Caco-2 (cell line): ENCODE measurements at places on chromosomes 2 and 18. TPM values are rescaled to one million over a fixed set of nuclear protein-coding genes. Genes with fewer than 3 reads are reported as not detected.

- no peak overlapping the region for H3K4me3 ChIP-seq
- H3K4me1 ChIP-seq, result no peaks in the 10 kb centered on the region
- no peak overlapping the region for H3K27ac ChIP-seq
- H3K36me3 ChIP-seq, result no peaks in the 10 kb centered on the region
Measured at GRCh38 chr18:7224198-7224597, 6.7 kb upstream of the LRRC30 start.

DNA sequence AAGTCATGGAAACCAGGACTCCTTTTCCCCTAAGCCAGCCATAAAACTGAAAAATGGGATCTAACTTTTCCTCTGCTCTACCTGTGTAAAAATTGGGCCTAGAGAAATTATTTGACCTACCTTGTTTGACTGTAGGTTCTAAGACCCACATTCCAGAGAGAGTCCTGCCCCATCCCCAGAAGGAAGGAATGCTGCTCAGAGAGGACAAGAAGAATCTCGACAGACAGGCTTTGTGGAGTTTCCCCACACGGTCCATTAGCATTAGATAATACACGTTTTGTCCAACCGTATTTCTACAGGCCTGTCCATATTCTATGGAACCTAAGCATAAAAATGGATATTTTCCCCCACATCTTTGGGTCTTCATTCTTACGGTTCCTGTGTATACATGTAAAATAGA is 403.3 kb downstream of the METTL4 start:
- H3K4me1 ChIP-seq, result peaks cover 43% of the 10 kb centered on the region
- H3K4me3 ChIP-seq, result no peak overlapping the region
- peak overlapping the region; percentile 68 for H3K27ac ChIP-seq
- H3K36me3 ChIP-seq, result no peaks in the 10 kb centered on the region
- H3K27me3 ChIP-seq, result no peaks in the 10 kb centered on the region; the same call in 1 of the 2 replicates
- DNase-seq, result peak; percentile 53

DNA sequence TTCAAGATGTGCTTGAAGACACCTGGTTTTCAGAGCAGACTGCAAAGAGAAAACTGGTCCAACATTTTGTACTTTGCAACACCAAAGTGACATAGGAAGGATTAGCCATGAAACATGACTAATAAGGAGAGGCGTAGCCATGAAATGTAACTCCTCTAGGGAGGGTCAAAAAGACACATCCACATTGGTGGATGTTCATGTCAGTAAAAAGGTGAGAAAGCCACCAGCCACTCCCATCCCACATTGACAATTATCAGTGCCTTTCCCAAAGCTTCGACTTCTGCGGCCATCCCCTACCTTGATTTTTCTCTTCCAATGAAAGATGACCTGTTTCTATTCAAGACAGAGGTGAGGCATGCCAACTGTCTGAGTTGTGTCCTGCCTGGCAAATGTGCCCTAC is 223.2 kb downstream of the ALK start:
- no peak overlapping the region for H3K27ac ChIP-seq
- DNase-seq, result no peak
- H3K4me3 ChIP-seq, result no peak overlapping the region
- no peaks in the 10 kb centered on the region for H3K36me3 ChIP-seq

GRCh38 chr2:231522418-231523180 is 7.6 kb downstream of the NMUR1 start:
- H3K36me3 ChIP-seq, result no peaks in the 10 kb centered on the region
- no peak overlapping the region for H3K27ac ChIP-seq
- DNase-seq, result no peak

- no peak overlapping the region for H3K4me3 ChIP-seq
- no peak for DNase-seq
- H3K27me3 ChIP-seq, result no peaks in the 10 kb centered on the region
- H3K27ac ChIP-seq, result no peak overlapping the region
- H3K36me3 ChIP-seq, result no peaks in the 10 kb centered on the region
Measured at GRCh38 chr2:54073796-54074195, 41.6 kb upstream of the ACYP2 start.

DNA sequence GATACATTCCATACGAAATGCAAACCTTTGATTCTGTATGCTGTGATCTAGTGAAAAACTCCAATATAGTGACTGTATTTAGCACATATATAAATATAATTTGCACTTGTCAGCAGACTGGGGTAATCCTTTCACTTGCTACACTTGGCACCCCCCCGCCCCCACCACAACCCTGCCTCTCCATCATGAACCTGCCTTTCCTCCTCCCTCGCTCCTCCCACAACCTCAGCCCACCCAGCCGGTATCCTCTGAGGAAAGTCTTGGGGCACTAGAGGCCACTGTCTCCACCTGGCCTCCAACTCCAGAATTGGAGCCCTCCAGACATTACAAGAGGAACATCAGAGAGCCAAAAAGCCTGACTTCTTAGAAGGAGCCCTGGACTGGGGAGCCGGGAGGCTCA is 196.3 kb downstream of the LOXHD1 start:
- H3K27me3 ChIP-seq, result no peaks in the 10 kb centered on the region
- H3K27ac ChIP-seq, result no peak overlapping the region
- no peak for DNase-seq
- H3K4me3 ChIP-seq, result no peak overlapping the region
- H3K4me1 ChIP-seq, result no peaks in the 10 kb centered on the region

DNA sequence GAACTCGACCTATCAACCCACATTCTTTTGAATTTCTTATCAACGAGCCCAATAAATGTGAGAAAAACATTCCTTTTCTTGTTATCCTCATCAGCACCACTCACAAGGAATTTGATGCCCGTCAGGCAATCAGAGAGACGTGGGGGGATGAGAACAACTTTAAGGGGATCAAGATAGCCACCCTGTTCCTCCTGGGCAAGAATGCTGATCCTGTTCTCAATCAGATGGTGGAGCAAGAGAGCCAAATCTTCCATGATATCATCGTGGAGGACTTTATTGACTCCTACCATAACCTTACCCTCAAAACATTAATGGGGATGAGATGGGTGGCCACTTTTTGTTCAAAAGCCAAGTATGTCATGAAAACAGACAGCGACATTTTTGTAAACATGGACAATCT is 378.2 kb downstream of the STK39 start:
- no peaks in the 10 kb centered on the region for H3K36me3 ChIP-seq
- no peaks in the 10 kb centered on the region for H3K27me3 ChIP-seq
- no peak overlapping the region for H3K27ac ChIP-seq
- H3K4me1 ChIP-seq, result no peaks in the 10 kb centered on the region

Gene SERPINB11
- total RNA-seq, result not detected in 2 replicates

Gene FBLN7
- total RNA-seq, result 0.39 and 0.59 TPM in 2 replicates

Gene HTR2B
- total RNA-seq, result not detected in 2 replicates

Gene RTKN
- total RNA-seq, result 123 and 139 TPM in 2 replicates

Gene MAB21L4
- total RNA-seq, result 53.1 and 69.9 TPM in 2 replicates
